Activated naive CD4-positive, alpha-beta T cell treated with anti-CD3 and anti-CD28 coated beads, Interleukin-2, amount 10 ng/mL, durations not matched to agents 7 days and 5 days (primary cell): ENCODE measurements at places on chromosomes 11 and 22.
A peak's percentile ranks its signal among the peaks of the same experiment; 100 is the strongest.

DNA sequence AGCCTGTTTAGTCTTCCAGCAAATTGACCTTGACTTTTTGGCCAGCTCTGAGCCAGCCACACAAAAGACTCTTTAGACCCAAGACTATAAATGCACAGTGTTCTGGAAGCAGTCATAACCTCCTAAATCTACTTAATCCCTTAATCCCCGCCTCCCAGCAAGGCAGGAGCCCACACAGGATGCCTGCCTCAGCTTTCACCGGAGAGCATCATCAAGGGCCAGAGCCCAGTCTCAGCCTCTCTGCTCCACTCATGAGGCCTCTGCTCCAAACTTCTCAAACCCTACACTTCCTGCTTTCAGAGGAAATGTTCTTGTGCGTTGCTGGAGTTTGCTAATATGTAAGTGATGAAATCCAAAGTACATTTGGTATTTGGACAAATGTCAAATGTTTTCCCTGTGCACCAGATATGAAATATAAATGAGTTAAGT lies 57.9 kb upstream of the FSHB start:
- DNase-seq = no peak

- no peak for DNase-seq
Measured at GRCh38 chr11:112884012-112884767, 77.0 kb upstream of the NCAM1 start.

- no peak for DNase-seq
Measured at GRCh38 chr11:93131709-93132108, 66.1 kb downstream of the SLC36A4 start.

DNA sequence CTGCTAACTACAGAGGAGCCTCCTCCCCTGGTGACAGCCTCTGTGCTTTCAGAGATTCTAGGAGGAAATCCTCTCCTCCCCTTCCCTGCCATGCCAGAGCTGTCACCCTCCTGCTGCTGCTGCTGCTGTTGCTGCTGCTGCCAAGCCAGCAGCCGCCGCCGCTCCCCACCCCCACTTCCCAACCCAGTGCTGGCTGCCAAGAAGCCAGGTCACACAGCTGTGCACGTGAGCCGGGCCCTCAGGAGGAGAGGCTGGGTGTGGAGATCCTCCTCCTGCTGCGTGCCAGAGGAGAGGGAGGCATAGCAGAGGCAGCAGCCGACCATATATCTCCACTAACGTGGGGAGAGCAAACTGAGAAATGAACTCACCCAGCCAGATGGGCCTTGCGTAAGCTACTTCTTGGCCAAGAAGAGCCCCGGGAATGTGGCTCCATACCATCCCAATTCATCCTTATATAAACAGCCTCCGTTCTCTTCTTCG lies 12.4 kb downstream of the CRY2 start:
- no peak for DNase-seq

DNA sequence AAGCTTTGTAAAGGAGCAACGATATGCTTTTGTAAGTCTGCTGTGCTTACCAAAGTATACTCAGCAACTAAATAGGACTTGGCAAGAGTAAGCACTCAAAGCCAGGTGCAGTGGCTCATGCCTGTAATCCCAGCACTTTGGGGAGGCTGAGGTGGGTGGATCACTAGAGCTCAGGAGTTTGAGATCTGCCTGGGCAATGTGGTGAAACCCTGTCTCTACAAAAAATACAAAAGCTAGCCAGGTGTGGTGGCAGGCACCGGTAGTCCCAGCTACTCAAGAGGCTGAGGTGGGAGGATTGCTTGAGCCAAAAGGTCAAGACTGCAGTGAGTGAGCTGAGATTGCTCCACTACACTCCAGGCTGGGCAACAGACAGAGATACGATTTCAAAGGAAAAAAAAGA lies 67.5 kb downstream of the PAK1 start:
- no peak for DNase-seq

GRCh38 chr11:76071090-76071489 lies 135.2 kb downstream of the WNT11 start:
- DNase-seq = no peak

GRCh38 chr22:30909306-30909705 lies 59.3 kb downstream of the MORC2 start:
- DNase-seq = no peak

GRCh38 chr22:45007391-45008185 lies 2.2 kb downstream of the PHF21B start:
- no peak for DNase-seq

- peak; percentile 48 for DNase-seq
Measured at GRCh38 chr11:96207459-96208449, 135.2 kb downstream of the MAML2 start.

GRCh38 chr22:48594757-48595510 lies 1232.7 kb downstream of the BRD1 start:
- no peak for DNase-seq

DNA sequence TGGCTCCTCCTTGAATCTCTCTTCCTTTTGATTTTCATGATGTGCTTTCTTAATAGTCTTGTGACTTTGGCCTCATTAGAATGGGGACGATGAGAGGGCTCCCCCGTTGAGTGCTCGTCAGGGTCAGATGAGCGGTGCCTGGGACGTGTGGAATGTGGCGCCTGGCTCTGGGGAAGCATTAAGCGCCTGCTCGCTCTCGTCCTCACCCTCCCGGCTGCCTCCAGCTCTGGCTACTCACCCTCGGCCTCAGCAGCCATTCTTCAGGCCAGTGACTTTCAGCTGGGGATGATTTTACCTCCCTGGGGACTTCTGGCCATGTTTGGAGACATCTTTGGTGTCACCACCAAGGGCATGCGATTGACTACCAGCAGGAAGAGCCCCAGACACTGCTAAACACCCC lies 69.7 kb downstream of the RPS6KA4 start:
- no peak for DNase-seq

GRCh38 chr11:118605116-118605867 lies 2.1 kb upstream of the PHLDB1 start:
- DNase-seq = no peak

DNA sequence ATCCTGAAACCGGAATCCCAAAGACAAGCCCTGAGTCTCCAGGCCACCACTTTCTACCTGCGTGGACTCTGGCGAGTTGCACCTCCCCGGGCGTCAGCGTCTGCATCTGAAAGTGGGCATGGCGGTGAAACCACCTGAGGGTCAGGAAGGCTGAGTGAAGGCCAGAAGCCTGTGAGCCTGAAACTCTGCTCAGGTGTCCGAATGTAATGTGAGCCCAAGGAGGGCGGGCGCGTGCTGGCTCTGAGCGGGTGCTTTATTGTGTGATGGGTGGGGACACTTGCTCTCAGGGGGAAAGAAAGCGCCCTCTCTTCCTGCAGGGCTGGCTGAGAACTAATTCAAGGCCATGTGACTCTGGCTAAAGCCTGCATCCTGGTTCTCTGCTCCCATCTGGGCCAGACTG lies 135.6 kb downstream of the ST3GAL4 start:
- no peak for DNase-seq

- DNase-seq = no peak
Measured at GRCh38 chr11:1167256-1167655, 9.5 kb downstream of the MUC5AC start.

DNA sequence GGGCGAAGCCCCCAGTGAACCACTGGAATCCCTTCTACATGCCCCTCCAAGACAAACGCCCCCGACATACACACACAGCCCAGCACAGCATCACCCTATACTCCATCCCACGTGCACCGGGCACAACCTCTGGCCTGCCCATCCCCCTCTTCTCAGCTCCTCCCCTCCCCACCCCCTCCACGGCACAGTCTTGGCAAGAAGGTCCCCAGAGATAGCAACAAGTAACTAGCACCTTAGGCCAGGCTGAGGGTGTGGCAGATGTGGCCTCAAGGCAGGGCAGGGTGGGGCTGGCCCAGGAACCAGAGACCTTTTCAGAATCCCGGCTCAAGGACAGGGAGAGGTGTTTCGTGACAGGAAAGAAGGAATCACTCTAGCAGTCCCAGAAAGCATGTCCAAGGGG lies 54.3 kb downstream of the CYTH4 start:
- no peak for DNase-seq

DNA sequence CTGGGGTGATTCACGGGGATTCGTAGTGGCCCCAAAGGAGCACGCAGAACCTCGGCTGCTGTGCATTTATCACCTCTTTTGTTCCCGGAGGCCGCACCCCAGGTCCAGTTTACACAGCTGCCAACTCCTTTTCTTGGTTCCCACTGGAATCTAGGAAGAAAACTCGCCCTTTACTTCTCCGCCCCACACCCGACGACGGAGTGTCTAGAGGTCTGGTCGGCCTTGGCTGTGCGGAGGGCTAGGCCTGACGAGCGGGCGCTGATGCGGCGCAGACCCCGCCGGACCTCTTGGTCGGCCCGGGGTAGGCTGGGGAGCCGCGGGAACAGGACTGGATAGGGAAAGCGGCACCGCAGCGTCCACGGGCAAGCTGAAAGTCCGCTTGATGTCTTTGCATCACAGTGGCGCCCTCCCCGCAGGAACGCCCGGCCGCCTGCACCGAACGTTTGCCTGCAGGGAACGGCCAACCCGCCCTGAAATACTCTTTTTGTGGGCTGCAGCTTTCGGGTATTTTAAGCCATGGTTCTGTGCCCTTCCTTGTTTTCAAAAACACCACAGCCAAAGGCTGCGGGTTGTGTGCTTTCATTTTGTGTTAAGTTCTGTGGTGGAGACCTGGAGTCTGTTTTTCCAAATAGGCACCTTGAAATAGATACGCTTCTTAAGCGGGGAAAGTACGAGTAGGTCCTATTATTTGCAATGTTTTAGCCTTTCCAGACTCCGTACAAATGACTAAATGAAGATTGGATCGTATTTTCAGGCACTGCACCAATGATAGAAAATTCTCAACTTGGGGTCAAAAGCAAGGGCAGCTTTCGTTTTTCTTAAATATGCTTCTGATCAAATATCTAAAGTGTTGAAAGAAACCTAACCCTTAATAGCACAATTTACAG lies 829 bp upstream of the ZBED5 start:
- peak; percentile 68 for DNase-seq

GRCh38 chr11:33291004-33291777 lies 34.0 kb downstream of the HIPK3 start:
- DNase-seq = no peak

- DNase-seq = no peak
Measured at GRCh38 chr11:134374891-134375550, 37.0 kb downstream of the B3GAT1 start.

DNA sequence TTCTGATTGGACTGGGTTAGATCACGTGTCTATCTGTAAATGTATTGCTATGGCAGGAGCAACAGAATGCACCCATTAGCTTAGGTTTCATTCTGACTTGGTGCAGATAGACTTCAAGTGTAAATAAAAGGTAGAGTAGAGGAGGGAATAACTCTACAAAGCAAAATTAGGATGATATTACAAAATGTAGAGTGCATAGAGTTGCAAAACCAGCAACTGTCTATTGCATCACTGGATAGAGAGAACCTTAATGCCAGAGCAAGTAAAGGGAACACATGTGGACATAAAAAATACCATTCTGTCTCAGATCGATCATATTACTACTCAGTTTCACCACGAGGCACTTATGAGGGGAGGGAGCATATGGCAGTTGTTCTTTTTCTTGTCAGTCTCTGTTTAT lies 22.0 kb upstream of the CAT start:
- no peak for DNase-seq

- DNase-seq = no peak
Measured at GRCh38 chr11:2694495-2694894, 5.3 kb downstream of the KCNQ1OT1 start.

GRCh38 chr11:128086794-128087193 lies 500.6 kb downstream of the ETS1 start:
- no peak for DNase-seq

- no peak for DNase-seq
Measured at GRCh38 chr11:29279716-29280115, 737.1 kb downstream of the KCNA4 start.

DNA sequence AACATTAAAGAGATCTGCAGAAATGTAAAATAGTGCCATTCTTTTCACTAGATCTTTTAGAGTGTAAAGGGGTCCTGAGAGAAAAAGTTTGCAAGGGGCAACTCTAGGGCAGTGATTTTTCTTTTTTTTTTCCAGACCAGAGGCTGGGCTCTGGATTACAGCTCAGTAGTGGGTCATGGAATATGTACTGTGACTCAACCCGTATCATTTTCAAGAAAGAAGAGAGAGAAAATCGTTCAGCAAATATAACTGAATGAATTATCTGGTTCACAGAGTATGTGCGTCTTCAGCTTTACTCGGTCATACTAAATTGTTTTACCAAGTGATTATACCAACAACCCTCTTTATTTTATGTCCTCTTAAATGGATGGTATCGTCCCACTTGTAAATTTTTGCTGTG lies 3.8 kb downstream of the CEP57 start:
- DNase-seq = no peak

DNA sequence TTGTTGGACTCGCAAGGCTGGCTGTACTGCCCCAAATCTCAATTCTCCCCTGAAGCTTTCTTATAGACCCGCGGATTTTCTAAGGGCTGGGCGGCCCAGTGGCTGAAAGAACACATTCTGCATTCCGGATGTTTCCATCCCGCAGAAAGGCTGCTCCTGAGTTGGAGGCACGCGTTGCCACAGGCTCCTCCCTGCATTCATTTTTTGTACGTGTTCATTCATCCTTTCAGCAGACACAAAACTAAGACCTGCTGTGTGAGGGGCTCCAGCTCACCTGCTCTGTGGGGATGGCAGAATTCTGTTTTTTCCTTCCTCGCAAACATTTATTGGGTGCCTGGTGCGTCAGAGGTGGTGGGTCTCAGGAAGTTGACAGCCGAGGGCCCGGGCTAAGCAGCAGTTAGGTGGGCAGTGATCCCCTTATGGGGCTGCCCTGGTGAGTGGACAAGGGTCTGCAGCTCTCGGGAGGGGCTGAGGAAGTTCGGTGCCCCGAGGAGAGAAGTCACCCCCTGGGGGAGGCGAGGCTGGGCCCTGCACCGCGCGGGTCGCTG lies 23.7 kb downstream of the SHANK3 start:
- DNase-seq = peak; percentile 4

GRCh38 chr11:73205661-73206343 lies 12.3 kb upstream of the P2RY2 start:
- DNase-seq = no peak

DNA sequence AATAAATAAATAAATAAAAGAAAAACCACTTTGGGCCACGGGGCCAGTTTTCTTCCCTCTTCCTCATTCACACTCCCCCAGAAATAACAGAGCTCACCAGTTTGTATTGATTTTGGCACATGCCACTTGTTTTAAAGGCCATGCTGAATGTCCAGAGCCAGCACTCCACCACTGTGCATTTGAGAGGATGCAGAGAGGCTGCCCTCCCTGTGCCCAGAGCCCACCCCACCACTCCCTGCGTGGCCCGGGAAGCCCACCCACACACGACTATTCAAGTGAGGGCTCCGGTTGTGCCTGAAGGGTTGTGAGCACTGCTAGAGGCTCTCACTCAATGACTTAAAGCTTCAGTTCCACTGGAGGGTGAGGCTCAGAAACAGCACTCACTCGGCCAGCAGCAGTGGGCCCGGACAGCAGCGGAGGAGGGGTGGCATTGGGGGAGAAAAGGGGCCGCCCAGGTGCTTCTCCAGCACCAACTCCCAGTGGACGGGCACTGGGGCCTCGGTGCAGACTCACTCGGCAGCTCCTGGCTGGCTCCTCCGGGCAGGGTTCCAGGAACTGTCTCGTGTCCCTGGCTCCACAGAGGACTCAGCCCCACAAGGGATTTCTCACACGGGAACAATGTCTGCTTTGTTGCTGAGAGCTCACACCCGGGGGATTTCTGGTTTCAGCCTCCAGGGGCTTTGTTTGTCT lies 112.7 kb downstream of the SHANK2 start:
- no peak for DNase-seq
